Naive B cell (primary cell): ENCODE measurements at places on chromosomes 16 and 17.

DNA sequence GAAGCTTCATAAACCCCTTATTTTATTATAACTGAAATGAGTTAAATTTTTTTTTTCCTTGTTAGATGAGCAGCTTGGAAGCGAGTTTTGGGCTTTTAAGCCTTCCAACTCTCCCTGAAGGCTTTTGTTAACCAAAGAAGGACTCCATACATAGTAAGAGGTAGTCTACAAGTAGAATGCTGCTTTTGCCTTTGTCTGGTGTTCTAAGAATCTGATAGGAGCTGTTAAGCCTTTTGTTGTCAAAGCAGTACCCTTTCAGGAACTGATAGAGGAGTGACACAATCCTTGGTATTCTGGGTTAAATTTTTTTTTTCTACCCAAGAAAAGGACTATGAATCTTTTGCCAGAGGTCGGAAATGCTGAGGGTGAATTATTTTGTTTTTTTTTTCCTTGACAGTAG is 26.1 kb downstream of the MAP2K4 start:
- DNase-seq = no peak

GRCh38 chr16:83899272-83899897 is 470 bp downstream of the MLYCD start:
- peak; percentile 27 for DNase-seq

GRCh38 chr17:5793157-5793556 is 208.8 kb upstream of the NLRP1 start:
- DNase-seq = no peak

DNA sequence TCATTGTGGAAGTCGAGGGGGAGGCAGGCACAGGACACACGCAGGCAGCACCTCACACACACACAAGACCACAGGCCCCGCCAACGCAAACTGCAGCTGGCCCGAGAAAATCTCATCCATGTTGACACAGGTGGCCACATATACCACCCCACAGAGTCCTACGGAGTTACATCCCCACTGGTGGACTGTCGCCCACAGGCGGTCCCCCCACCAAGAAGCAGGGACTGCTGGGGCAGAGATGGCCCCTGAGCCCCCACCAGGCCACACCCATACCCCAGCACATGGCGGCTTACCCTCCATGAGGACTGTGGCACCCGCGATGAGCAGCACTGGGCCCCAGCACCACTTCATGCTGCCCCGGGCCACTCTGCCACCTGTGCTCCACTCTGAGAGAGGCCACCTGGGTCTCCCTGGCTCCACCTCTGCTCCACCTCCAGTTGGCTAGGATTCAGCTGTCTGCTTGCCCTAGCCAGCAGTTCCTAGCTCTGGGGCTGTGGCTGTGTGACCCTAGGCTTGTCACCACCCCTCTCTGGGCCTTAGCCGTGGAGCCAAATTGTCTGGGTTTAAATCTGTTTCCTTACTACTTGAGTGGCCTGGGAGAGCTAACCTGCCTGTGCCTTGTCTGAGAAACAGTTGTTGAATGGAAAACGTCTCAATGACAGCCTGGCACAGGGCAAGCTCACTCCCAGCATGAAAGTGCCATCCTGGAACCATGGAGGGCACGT is at the start of gene PRSS53:
PRSS53 (minus strand) TSS at position 485 of the 725 bp plus-strand sequence; CDS start at position 351, 134 bp downstream.
- DNase-seq = no peak

GRCh38 chr17:8921147-8921546 is 44.4 kb downstream of the PIK3R5 start:
- no peak for DNase-seq

DNA sequence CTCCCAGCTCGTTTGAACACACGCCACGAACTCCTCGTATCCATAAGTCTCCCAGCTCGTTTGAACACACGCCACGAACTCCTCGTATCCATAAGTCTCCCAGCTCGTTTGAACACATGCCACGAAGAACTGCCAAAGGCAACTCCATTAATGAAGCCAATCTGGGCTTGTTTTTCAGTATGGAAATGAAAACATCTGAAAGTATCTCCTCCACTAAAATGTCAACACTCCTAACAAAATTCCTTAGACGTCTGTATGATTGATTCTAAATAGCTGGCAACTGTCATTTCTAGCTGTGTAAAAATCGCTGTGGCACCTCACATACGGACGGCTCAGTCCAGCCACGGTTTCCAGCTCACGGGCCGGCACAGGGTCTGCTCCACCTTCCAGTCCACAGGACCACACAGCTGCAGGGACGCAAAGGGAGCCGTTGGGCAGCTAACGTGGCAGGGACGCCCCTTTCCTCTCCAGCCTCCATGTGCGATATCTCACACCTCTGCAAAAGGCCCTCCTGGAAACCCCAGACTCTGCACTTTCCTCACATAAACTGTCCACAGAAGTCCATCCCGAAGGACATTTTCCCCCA is 67.1 kb upstream of the METRNL start:
- no peak for DNase-seq

DNA sequence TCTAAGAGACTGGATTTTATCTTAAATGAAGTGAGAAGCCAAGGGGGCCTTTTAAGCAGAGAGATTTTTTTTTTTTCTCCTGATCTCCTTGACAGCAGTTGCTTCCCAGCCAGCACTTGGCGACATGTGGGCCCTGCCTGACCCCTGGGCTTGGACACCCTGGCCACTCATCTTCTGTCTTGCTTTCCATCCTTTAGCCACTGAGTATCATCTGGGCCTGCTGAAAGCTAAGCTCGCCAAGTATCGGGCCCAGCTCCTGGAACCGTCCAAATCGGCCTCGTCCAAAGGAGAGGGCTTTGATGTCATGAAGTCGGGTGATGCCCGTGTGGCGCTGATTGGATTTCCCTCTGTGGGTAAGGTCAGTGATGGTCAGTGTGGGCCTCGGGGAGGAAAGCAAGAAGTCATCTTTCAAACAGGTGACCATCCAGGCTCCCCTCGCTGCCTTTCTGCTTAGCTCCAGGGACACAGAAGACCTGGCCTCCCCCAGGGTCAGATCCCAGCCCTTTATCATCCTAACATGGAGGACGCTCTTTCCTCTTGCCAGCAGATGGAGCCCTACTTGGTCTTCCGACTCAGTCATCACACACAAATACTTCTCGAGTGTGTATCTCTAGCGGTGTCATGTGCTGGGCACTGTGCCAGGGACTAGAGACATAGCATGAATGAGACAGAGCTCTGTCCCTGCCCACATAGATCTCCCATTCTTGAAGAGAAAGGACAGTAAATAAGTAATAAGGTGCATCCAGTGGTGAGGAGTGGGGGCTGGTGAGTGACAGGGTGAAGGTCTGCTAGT is 6.1 kb downstream of the DRG2 start:
- DNase-seq = no peak

DNA sequence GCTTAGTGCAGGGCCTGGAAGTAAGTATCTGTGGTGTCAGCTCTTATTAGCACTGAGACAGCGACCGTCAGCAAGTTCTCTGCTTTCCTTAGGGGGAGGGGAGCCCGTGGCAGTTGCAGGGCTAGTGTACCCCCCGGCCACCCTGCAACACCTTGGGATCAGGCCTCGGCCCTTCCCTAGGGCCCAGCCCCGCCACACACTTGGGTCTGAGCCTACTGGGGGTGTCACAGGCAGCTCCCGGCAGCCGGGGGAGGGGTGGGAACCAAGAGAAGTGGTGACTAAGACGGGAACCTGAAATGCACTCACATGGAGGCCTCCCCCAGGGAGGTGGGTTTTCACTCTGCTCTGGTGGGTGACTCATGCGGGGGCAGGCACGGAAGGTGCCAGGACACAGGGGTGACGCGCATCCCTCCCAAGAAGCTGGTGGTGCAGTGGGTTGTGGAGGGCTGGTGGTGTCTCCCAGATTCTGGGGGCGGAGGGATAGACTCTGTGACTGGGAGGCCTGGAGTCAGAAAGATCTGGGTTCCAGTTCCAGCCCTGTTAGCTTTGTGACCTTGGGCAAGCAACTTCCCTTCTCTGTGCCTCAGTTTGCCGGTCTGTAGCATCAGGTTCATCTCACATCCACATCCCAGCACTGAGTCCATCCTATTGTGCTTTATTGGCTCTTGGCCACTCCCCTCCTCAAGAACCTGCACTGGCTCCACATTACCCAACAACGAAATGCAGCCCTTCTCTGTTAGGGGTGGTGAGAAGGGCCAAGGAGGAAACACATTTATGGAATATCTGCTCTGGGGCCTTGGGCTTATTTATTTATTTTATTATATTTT is 44.5 kb downstream of the LAT start:
- no peak for DNase-seq

DNA sequence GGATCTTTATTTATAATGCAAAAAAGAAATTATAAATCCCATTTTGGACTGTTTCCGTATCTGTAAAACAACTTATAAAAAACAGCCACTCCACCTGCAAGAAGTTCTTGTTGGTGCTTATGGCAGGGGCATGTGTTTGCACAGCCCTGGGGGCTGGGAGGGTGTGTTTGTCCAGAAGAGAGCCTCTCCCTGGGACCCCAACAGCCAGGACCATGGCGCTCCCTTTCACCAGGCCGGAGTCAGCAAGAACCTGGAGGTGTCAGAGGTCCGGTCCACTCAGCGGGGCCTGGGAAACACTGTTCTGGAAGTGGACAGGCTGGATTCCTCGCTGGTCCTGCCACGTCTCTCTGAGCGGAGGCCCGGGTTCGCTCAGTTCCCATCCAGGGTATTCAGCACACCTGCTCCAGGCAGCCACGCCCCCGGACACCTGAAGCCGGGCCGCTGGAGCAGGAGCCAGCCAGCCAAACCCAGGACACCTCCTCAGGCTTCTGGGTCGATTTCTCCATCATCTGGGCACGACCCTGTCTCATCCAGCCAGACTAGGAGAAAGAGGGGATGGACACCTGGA is 18.9 kb upstream of the GINS2 start:
- no peak for DNase-seq

GRCh38 chr17:31935512-31935911 is 1.3 kb upstream of the SUZ12 start:
- no peak for DNase-seq

- no peak for DNase-seq
These were observed 79.0 kb downstream of the DYNLRB2 start for GRCh38 chr16:80619824-80620223.

DNA sequence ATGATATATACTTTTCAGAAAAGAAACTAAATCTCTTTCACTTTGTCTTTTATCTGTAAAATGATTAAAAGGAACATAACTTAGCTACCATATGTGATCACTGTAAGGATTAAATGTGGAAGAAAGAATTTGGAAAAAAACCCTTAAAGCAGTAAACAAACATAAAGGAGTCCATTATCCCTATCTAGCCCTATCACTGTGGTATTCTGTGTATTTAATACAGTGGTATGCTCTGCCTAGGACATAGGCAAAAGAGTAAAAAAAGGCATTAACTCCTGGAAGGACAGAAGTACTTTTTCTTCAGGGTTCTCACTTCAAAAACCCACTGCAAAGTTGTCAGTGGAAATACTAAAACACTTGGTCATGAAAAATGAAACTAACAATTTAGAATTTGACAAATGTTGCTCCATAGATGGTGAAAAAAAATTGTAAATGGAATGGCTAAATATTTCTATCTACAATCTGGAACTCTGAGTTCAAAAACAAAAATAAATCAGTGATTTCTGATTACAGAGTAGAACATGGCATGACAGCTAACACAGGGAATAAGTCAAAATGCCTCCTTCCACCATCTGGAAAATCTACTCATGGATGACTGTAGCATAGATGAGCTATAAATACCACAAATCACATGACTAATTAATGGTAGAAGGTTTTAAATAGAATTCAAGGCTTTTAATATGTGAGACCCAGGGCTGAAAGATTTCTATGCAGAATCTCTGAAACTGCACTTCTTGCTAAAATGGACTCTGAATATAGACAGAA is 140.1 kb downstream of the ITFG1 start:
- no peak for DNase-seq

- peak; percentile 84 for DNase-seq
These were observed at the start of gene CPPED1 for GRCh38 chr16:12803203-12804093. CPPED1 (minus strand) TSS chr16:12803887; CDS start chr16:12803776, 111 bp downstream.

DNA sequence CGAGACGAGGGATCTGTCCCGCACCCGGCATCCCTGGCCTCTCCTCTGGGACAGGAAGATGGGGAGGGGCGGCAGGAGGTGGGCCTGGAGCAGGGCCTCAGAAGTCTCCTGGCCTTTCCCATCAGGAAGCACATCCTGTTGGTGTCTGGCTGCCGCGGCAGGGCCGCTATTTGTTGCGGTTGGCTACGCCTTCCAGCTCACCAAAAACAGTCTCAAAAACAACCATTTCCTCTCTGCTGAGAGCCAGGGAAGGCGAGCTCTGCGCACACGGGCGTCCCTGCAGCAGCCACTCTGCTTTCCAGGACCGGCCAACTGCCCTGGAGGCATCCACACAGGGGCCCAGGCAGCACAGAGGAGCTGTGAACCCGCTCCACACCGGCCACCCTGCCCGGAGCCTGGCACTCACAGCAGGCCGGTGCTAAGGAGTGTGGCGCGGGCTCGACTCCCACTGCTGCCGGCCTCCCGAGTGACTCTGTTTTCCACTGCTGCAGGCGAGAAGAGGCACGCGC is at the start of gene TMEM204:
TMEM204 (plus strand) TSS at position 224 of the 509 bp plus-strand sequence. CDS start 610 bp downstream, outside the sequence.
- no peak for DNase-seq

GRCh38 chr16:28151180-28151579 is 60.6 kb downstream of the XPO6 start:
- DNase-seq = no peak

- DNase-seq = no peak
These were observed 3.8 kb upstream of the DYNLL2 start for GRCh38 chr17:58079300-58080033.

DNA sequence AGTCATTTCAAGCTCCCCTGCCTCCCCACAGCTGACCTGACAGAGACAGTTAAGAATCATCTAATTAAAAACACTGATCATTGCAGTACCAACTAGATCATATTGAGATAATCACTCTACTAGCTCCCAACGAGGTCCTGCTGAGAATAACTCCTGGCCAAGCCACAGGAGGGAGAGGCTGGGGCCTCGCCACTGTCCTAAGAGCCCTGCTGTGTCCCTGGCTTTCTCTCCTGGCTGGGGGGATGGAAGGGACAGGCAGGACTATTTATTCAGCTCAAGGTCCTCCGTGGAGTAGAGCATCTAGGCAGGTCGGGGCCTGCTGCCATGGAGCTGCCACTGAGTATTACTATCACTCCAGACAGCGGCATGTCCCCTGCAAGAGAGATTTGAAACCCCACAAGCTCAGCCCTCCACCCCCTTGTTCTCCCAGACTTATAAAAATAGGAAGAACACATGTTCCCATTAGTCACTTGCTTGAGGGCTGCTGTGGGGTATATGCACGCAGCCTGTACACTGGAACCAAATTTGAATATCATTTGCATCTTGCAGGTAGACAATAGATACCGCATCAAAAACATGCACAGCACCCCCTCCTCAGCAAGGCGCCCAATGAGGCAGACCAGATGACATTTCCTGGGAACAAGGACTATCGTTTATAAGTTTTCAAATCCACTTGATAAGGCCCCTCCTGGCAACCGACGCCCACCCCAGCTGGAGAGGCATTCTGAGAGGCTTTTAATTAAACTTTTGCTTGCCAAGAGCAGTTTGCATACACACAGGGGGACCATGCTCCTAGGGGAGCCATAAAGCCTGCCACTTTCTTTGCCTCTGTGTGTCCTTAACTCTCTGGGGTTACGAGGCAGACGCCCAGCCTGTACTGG is 385.2 kb upstream of the ZFHX3 start:
- DNase-seq = no peak

- no peak for DNase-seq
These were observed 262.1 kb upstream of the CA10 start for GRCh38 chr17:52420555-52421078.

GRCh38 chr16:84331998-84332780 is 36.1 kb upstream of the ATP2C2 start:
- no peak for DNase-seq

GRCh38 chr16:14405611-14406537 is 224.2 kb downstream of the PARN start:
- no peak for DNase-seq
